ENCODE measurements at places on chromosomes 12 and 14. TPM values are rescaled to one million over a fixed set of nuclear protein-coding genes. Genes with fewer than 3 reads are reported as not detected.

NFE2 gene
- not detected for total RNA-seq

GRCh38 chr12:50609292-50609874 lies 104.6 kb downstream of the DIP2B start:
- DNase-seq, result no peak

DNA sequence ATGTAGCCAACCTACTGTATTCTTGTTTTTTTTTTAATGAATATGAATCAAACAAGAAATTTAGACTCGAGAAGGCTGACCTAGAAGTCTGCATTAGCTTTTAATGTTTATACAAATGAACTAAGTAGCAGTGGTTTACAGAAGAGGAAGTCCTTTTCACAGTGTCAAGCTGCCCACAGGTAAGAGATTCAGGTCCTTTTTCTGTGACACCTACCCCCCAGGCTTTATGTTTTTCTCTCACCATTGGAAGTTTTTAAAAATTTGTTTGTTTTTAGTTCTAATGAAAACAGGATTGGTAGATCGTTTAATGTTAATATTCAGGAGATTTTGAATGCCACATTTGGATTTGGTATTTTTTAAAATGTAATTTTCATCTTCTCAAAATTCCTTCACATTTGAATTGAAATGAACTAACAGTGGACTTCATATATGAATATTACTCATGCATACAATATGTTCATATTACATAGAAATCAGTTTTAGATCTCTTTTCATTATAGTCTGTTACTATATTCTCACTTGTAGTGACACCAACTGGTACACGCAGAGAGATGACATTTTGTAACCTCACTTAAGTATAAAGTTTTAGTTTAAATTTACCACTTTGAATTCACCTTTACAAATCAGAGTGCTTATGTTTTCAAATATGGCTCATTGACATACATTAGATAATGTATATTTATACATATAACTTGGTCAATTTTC lies 29.7 kb downstream of the ATF7IP start:
- DNase-seq, result no peak

GRCh38 chr12:56980941-56981530 lies 23.6 kb upstream of the RDH16 start:
- DNase-seq, result no peak

DNA sequence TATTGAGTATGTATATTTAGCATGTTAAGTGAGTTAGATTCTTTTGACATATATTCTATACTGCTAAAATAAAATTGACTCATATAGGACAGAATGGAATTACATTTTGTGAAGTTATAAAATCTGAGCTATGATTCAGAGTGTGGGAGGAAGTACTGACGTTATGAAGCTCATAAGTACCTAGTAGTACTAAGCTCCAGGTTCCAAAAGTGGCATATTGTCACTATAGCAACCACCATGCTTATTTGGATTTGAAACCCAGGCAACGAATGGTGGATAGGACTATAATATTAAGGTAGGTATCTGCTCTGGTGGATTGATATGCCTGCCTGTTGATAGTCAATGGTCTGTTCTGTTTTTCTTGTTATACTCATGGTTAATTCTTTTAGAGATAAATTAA lies 2.2 kb upstream of the FBXO33 start:
- no peak for DNase-seq

- no peak for DNase-seq
Measured at GRCh38 chr14:94386085-94387031, 2.0 kb downstream of the SERPINA1 start.

DNA sequence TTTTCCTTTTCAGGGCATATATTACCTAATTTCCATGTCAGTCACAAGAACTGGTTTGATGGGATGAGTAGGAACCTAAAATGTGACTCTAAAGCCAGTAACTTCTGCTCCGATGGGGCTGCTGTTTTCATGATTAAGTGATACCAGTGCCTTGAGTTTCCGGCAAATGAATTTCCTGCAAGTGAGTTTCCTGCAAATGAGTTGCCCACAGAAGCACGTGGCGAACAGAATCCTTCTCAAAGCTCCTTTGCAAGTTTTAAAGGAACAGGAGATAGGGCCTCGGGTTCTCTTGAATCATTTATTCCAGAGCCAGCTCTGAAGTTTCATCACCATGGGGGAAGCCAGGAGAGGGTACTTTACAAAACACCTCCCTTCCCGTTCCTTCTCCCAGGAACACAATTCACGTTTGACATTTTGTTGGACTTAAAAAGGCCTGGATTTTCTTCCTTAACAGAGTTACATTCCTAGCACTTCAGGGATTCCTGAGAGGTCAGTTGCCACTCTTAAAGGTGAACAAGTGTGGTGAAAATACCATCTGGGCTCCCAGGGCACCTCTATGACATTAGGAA lies 2.2 kb upstream of the PPTC7 start:
- no peak for DNase-seq

Data from epithelial cell of proximal tubule (primary cell).